ENCODE measurements at places on chromosomes 1 and 21. TPM values are rescaled to one million over a fixed set of nuclear protein-coding genes. Genes with fewer than 3 reads are reported as not detected.

- peak overlapping the region; percentile 73 for H3K4me3 ChIP-seq
- peak overlapping the region; percentile 98 for H3K27ac ChIP-seq
- no peaks in the 10 kb centered on the region for H3K27me3 ChIP-seq
- no peak for DNase-seq
- H3K4me1 ChIP-seq = no peaks in the 10 kb centered on the region
Measured at GRCh38 chr1:155195201-155196102, 12.2 kb downstream of the THBS3 start.

- H3K4me1 ChIP-seq = no peaks in the 10 kb centered on the region
- no peak for DNase-seq
- no peak overlapping the region for H3K4me3 ChIP-seq
- no peaks in the 10 kb centered on the region for H3K36me3 ChIP-seq
Measured at GRCh38 chr1:172746091-172746949, 87.4 kb downstream of the FASLG start.

GRCh38 chr1:89040315-89040626, 17.6 kb upstream of the GBP3 start:
- H3K4me3 ChIP-seq = no peak overlapping the region
- H3K27ac ChIP-seq = no peak overlapping the region
- no peak for DNase-seq
- H3K4me1 ChIP-seq = no peaks in the 10 kb centered on the region
- H3K36me3 ChIP-seq = no peaks in the 10 kb centered on the region
- no peaks in the 10 kb centered on the region for H3K27me3 ChIP-seq

- peaks cover 4% of the 10 kb centered on the region for H3K4me1 ChIP-seq
- no peak for DNase-seq
- H3K27ac ChIP-seq = peak overlapping the region; percentile 93
- H3K27me3 ChIP-seq = no peaks in the 10 kb centered on the region
- no peaks in the 10 kb centered on the region for H3K36me3 ChIP-seq
Measured at GRCh38 chr1:84300501-84300900, 1.0 kb upstream of the SAMD13 start.

DNA sequence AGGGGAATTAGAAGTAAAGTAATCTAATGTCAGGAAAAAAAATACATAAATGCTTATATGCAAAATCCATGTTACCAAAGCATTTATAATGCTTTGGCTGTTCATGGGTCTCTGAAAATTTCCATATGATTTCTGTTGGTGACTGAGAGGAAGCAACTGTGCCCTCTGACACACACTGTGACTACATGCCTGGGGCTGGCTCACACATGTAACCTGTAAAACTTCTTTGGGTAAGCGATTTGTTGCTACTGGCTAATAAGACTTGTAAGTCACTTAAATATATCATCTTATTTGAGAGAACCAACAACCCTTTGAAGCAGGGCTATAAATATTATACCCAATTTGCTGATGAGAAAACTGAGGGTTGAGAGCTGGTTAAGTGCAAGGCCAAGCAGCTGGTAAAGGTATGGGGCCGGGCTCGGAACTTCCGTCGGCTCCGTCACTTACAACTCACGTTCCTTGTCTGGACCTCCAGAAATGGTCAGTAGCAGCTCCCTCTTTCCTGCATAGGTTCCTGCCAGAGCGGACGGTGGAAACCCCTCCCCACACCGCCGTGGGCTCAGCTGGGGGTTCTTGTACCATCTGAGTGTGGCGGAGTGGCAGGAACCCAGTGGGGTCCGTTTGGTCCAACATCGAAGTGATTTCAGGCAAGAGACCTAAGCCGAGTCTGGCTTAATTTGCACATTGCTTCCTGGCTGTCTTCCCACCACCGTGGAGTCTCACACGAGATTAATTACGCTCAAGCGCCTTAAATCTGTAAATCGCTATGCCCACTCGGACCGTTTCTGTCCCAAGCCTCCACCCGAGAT, 714 bp downstream of the DFFA start:
- no peaks in the 10 kb centered on the region for H3K36me3 ChIP-seq
- H3K4me1 ChIP-seq = no peaks in the 10 kb centered on the region
- no peaks in the 10 kb centered on the region for H3K27me3 ChIP-seq
- peak overlapping the region; percentile 74 for H3K27ac ChIP-seq
- peak overlapping the region; percentile 82 for H3K4me3 ChIP-seq

- H3K27ac ChIP-seq = no peak within 1 kb of the TSS
- no peaks in the 10 kb centered on the region for H3K27me3 ChIP-seq
- H3K36me3 ChIP-seq = peaks cover 9% of the 10 kb centered on the region
- H3K4me1 ChIP-seq = no peaks in the 10 kb centered on the region
Measured at GRCh38 chr1:154206196-154206595, at the start of gene CFAP141. CFAP141 (minus strand) TSS chr1:154206333; CDS start chr1:154206307, 26 bp downstream.

DNA sequence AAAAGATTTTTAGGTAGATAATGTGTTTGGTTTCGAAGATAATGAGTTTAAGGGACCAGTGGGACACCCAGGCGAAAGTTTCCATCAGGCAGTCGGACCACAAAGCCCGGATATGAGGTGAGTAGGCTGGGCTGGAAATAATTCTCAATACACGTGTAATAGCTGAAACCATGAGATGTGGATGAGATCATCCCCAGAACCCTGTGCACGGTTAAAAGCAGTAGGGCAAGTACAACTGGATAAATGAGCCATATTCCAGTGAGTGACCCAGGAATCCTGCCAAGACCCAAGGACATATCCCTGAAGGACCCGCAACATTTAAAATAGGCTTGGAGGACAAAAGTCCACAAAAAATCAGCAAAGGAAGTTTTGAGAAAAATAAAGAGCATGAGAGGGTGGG, 21.5 kb upstream of the NHLH2 start:
- H3K27me3 ChIP-seq = no peaks in the 10 kb centered on the region
- H3K4me1 ChIP-seq = no peaks in the 10 kb centered on the region
- no peak for DNase-seq

- H3K27me3 ChIP-seq = no peaks in the 10 kb centered on the region
- H3K4me1 ChIP-seq = no peaks in the 10 kb centered on the region
- DNase-seq = no peak
- no peak overlapping the region for H3K27ac ChIP-seq
- no peak overlapping the region for H3K4me3 ChIP-seq
- no peaks in the 10 kb centered on the region for H3K36me3 ChIP-seq
Measured at GRCh38 chr1:214416858-214417257, 134.5 kb downstream of the PTPN14 start.

The CELA2B gene
- not detected for total RNA-seq

The TPTE gene
- not detected for total RNA-seq

All from breast epithelium (tissue), 4 donors.